CD4-positive, alpha-beta T cell treated with Interferon alpha-2 for 1 hour (primary cell): ENCODE measurements at places on chromosomes 4 and X.

DNA sequence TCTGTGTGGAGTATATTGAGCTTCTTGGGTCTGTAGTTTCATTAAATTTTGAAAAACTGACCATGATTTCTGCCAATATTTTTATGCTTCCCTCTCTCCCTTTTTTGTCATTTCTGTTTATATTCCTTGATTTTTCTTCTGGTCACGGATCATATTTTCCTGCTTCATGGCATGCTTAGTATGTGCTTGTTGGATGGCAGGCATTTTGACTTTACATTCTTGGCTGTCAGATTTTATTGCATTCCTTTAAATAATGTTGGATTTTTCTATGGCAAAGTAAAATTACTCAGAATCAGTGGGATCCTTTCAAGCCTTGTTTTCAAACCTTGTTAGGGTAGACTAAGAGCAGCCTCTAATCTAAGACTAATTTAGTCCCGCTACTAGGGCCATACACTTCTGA, 531.8 kb downstream of the IL15 start:
- no peak for DNase-seq

DNA sequence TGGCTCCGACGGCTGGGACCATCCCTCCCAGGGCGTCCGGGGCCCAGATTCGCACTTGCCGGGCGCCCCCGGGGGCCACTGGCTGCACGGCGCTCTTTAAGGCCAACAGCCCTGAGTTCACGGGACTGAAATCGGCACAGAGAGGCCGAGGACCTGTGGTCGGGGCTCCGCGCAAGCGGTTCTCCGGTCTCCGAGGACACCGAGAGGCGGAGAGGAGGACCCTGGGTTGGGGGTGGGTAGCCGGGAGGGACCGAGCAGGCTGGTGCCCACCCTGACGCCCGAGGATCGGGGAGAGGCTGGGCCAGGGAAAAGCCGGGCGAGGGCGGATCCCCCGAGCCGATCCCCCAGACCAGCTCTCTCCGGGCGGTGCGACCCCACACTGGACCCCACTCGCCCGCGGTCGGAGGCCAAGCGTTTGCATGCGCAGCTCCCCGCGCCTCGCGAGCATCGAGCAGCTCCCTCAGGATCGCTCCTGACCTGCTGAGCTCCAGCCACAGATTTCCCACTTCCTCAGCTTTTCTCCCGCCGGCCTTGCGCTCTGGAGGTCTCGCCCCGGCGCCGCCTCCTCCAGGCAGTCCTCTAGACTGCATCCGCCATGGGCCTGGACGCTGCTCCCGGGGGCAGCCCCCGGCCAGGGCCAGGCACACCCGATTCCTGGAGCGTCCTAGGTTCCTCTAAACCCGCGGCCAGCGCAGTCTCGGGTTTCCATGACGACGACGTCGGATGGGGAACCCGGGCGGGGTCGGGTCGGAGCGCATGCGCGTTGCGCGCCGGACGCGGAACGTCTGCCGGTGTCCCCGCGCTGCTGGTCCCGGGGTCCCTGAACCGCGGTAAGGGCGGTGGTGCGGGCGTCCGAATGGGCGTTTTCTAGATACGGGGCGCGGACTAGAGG, 17.6 kb upstream of the NAT8L start:
- peak; percentile 88 for DNase-seq

GRCh38 chr4:180060159-180060889, 2182.9 kb upstream of the TENM3 start:
- DNase-seq = no peak

- DNase-seq = no peak
These were observed 25.8 kb downstream of the OTUD4 start for GRCh38 chr4:145154573-145154972.

GRCh38 chrX:132209527-132209926, 9.7 kb downstream of the RAP2C start:
- no peak for DNase-seq

DNA sequence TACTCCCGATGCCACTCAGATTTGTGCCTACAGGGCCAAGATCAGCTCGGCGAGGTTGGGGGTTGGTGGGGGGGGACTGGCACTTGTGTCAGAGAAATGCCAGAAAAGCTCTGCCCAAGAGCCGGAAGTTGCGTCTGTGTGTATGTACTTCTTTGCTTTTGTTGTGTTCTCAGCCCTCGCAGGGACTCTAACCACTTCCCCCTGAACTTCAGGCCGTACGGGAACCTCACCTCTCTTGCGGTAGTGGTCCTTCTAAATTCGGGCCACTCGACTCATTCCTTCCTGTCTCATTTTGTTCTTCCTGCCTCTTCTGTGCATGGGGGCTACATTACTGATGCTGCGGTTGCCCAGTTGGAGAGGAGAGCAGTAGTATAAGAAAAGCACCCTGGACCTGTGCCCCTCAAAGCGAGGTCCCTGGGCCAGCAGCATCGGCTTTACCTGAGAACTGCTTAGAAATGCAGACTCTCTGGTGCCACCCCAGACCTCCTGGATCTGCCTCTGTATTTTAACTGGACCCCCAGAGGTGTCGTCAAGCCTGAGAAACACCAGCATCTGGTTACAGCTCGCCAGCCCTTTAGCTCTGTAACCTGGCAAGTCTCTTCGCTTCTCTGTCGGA, 146.3 kb upstream of the RPS6KA3 start:
- DNase-seq = peak; percentile 74

DNA sequence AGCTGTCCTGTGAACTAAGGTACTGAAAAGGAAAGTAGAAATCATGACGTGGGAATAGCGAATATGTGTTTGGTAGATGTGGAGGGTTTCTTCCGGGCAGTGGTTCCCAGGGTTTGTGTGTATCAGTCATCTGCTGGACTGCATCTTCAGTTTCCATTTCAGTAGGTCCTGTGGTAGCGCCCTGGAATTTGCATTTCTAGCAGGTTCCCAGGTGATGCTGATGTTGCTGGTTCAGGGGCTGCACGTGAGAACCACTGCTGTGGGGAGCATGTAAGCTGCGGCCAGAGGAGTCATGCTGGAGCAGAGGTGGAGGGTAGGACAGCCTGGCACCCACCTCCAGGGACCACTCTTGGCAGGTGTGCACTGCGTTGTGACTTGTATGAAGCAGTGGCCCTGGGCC, 47.1 kb downstream of the ARHGAP10 start:
- DNase-seq = no peak

DNA sequence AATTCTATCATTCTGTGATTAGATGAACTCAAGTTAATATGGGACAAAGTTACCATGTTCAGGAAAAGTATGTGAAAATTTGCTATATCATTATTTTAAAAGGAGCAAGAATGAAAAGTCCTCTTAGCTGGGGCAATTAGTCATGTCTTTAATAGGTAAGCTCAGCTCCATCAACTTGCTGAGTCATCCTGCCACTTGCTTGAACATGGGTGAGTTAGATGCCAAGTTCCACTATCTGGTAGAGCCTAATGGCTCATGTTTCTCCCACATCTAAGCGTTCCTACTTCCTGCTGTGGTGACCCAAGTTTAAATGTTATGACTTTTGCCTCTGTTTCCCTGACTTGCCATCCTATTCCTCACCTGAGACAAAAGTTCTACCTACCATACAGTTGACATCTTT, 276.8 kb downstream of the ZNF674 start:
- DNase-seq = no peak

GRCh38 chrX:72110051-72110875, 21.5 kb downstream of the RTL5 start:
- no peak for DNase-seq

- no peak for DNase-seq
These were observed 909 bp upstream of the PRKG2 start for GRCh38 chr4:81215931-81216330.

DNA sequence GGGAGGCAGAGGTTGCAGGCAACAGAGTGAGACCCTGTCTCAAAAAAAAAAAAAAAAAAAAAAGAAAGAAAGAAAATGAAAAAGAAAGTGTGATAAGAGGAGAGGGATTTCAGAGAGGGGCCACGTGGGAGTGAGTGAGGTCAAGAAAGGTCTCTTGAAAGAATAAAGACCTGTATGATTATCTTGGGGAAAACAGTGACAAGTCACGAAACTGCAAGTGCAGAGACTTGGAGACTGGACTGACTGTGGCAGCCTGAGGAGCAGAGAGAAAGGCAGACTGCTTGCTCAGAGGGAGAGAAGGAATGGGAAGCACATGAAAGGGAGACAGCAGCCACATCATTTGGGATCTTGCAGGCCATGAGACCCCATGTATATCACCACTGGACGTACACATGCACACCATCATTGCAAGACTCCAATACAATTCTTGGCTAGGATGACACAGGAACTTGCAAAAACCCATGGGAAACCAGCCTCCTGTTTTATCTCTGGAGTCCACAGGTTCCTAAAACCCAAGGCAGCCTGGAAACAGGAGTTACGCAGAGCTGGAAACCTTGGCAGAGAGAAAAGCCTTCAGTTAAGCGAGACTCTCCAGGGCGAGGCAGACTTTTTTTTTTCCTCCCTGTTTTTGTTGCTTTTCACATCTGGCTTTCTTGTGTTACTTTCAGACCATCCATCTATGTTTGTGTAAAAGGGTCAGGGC, 207.0 kb upstream of the TBL1X start:
- no peak for DNase-seq

GRCh38 chr4:139146926-139147629, 29.9 kb downstream of the ELF2 start:
- no peak for DNase-seq

DNA sequence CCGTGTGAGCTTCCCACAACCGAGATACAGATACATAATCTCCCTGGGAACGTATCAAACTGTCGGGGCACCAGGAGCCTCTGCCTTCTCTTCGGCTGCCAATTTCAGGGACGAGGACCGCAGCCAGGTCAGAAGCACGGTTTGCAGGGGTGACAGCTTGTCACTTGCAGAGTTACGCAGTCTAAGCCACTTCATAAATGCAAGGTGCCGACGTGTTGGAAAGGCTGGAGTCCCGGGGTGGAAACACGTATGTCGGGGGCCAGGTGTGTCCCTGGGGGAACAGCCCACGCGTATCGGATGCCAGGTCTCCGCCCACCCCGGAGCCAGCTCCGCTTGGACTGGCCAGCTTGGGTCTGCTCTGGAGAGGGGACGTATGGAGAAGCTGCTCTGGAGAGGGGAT, 76.3 kb upstream of the SHOX start:
- DNase-seq = no peak

DNA sequence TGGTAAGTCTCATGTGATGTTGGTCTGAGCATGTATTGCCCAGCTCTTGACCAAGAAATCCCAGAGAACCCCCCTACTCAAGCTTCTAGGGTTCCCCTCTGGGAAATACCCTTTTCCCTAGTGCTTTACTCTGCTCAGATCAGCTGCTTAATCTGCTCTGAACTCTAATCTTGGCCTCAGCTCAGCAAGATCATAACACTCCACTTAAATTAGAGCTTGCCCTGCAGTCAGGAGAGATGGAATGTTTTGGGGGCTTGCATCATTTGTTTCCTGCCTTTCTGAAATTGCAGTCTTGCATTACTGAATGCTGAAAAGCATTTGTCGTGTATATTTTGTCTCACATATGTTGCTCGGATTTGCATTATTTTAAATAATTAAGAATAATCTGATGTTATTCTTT, 1153.6 kb downstream of the FSTL5 start:
- DNase-seq = no peak

DNA sequence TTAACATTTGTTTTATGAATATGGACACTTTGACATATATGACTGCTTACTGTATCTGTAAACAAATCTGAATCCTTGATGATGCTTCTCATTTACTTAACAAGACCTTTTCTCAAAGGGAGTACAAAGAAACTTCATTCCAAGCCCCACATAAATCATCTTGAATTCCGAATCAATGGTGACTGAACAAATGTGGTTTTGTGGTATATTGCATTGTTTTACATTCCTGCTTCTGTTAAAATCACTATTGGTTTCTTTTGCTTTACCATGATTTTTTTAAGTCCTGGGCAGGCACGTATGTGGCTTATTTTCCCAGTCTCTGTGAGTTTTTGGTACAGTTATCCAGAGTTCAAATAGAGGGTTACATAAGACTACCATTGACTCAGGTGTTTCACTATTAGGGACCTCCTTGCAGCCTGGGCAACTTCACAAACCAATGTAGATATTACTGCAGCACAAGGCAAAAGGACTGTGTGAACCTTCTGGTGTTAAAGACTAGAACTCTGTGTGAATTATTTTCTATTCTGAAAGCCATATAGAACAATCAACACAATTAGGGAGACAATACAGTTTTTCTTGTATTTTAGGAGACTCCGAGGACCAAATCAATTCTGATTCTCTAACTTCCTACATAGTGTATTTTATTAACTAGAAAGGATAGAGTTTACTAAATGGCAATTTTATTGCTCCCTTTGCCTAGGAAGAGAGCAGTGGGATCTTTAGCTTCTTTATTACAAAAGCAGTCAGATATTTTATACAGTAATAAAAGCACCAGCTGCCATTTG, 196.4 kb downstream of the GALNTL6 start:
- DNase-seq = no peak

DNA sequence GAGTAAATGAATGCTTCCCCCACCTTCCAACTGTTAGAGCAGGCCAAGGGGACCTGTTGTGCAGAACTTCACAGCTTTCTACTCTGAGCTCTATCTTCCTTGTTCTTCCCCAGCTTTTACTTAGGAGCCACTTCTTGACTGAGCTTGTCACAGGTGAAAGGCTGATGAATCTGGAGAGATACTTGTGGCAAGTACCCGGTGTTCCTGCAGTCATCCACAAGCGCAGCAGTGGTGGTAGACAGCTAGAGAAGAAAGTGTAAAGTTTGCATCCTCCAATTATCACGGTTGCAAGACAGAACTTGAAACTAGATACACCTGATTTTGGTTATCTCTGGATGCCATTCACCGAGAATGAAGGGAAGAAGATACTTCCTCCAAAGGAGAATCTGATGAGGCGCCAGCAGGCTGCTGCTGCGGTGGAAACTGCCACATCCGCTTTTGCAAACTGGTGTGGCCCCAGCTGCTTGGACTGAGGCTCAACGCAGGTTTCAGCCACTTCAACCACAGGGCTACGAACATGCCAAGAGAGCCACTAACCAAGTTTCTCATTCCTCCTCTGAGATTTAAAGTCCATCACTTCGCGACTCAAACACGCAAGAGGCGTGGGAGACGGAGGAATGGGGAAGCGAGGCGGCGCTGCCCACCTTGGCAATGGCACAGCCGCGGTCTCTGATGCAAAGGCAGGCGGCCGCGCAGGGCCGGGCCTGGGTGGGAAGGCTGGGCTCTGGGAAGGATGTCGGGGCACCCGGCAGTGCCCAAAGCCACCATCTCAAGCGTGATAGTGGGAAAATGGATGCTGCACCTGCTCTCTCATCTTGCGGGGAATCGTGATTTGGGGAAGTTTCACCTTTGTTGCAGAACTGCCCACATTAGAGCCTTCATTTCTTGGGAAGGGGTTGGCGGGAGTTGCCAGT, 1.3 kb upstream of the FHIP1A start:
- DNase-seq = peak; percentile 22
